Activated T-helper 1 cell treated with anti-CD3 and anti-CD28 coated beads, Interleukin-2, amount 50 U/mL, for 16 hours (primary cell): ENCODE measurements at places on chromosomes 3 and 15.

GRCh38 chr3:158058495-158059130 lies 47.6 kb downstream of the SHOX2 start:
- DNase-seq, result no peak

GRCh38 chr3:149553781-149554451 lies 79.4 kb downstream of the TM4SF4 start:
- DNase-seq, result no peak

- DNase-seq, result no peak
These were observed 30.4 kb upstream of the TM4SF1 start for GRCh38 chr3:149407898-149408297.

DNA sequence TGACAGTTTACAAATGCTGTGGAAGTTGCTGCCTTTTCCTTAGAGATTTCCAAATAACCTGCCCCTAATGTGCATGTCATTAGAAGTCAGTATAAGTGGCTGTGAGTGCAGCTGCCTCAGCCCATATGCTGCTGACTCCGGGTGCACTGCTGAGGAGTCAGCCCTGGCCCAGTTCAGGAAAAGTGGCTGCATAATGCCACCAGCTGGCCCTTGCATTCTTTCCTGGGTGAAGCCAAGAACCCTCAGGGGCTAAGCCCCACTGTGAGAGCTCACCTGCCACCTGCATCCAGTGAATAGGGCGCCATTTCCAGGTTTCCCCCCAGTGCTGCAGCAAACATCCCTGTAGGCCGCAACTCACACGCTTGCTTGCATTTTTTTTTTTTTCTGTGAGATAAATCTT lies 139.9 kb downstream of the TJP1 start:
- DNase-seq, result no peak

DNA sequence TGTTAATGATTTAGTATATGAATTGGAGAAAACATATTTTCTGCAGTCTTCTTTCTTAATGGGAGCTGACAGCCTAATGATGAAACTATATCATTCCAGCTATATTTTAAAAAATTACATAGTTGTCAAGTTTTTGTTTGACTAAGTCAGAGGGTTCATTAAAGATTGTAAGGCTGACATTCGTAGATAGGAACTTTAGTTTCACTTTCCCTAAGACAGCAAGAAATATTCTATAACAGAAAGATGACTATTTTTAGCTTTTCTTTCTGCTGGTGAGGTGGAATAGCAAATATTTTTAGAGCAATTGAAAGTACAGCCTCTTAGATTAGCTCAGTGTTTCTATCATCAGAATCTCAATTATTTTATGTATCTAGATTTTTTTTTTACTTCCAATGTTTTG lies 60.2 kb downstream of the PIAS1 start:
- no peak for DNase-seq

- no peak for DNase-seq
These were observed 92.3 kb downstream of the RBMS3 start for GRCh38 chr3:29373131-29373680.

DNA sequence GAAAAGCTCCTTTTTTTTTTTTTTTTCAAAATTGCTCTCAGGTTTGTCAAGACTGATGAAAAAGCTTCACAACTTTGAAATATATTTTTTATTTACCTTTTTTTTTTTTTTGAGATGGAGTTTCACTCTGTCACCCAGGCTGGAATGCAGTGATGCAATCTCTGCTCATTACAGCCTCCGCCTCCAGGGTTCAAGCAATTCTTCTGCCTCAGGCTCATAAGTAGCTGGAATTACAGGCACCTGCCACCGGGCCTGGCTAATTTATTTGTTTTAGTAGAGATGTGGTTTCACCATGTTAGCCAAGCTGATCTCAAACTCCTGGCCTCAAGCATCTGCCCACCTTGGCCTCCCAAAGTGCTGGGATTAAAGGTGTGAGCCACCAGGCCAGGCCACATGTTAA lies 1515.0 kb downstream of the OTOL1 start:
- DNase-seq, result no peak

GRCh38 chr15:37823601-37824275 lies 110.7 kb upstream of the TMCO5A start:
- no peak for DNase-seq

GRCh38 chr3:152390647-152391046 lies 121.9 kb downstream of the MBNL1 start:
- DNase-seq, result no peak

DNA sequence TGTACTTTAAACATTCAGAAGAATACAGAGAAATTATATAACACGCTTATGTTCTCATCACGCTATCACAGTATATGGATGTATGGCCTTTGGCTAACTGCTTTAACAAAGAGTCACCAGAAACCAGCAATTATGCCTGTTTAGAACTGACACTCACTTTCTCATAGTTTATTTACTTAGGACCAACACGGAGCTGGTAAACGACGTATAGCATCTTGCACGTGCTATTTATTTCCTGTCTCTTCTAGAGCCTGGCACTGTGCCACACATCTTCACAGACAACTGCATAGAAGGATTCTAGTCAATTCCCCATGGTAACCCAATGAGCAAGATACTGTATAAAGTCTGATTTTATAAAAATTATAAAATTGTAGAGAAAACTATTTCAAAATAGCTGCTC lies 43.6 kb downstream of the TBC1D2B start:
- no peak for DNase-seq

DNA sequence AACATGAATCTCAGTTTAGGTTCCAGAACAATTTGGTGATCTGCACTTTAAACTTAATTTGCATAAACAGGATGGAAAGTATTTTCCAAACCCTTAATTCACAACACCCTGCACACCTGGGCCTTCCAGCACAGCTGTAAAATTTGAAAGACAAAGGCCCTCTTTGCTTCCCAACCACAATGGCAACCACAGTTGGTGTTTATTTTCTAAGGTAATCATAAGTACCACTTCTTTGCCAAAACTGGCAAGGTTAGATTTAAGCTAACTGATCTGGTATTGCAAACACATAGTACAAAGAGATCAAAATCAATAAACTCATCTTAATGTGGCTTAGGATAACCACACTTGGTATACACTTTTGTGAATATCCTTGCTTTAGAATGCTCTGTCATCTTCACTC lies 4.1 kb downstream of the LRIG1 start:
- no peak for DNase-seq

- DNase-seq, result no peak
These were observed 50.4 kb upstream of the RASGRF1 start for GRCh38 chr15:79140846-79141570.

DNA sequence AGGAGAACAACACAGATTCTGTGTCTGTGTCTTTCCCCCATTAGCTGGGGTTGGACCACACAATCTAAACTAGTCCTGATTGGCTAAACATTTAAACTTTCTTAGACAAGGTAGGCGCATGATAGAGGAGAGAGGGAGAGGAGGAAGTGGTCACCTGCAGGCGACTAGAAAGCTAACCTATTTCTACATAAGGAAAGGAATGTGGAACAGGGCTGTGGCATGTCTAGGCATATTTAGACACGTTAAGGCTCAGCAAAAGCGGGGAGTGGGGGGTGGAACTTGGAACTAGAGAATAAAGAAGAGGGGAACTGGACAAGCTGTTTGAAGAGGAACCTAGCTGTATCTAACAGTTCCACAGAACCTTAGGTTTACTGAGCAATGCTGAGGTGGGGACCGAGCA lies 12.8 kb downstream of the LRRC28 start:
- DNase-seq, result no peak

DNA sequence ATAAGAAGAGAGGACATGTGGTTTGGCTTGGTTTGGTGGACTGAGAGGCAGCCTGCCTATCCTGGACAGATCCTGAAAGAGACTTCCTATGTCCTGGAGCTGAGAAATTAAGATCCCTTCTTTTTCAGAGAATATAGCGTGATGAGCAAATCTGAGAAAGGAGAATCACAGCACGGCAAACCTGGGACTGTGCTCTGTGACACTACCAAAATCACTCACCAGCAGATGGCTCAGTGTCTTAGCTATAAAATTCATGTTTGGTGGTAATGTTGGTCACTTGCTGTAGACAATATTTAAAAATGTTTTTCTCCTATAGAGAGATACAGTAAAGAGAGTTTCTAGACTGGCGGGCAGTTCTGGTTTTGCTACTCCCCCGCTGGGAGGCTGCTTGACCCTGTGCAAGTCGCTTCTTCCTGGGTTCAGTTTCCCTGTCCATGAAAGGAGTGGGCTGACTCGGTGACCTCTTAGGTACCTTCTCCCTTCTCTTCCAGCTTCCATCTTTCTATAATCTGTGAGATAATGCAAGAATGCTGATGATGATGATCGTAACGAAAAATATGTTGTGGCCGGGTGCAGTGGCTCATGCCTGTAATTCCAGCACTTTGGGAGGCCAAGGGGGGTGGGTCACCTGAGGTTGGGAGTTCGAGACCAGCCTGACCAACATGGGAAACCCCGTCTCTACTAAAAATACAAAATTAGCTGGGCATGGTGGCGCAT lies 7.6 kb upstream of the HES1 start:
- DNase-seq, result no peak
